ENCODE measurements at places on chromosomes 4 and X.
A peak's percentile ranks its signal among the peaks of the same experiment; 100 is the strongest.

DNA sequence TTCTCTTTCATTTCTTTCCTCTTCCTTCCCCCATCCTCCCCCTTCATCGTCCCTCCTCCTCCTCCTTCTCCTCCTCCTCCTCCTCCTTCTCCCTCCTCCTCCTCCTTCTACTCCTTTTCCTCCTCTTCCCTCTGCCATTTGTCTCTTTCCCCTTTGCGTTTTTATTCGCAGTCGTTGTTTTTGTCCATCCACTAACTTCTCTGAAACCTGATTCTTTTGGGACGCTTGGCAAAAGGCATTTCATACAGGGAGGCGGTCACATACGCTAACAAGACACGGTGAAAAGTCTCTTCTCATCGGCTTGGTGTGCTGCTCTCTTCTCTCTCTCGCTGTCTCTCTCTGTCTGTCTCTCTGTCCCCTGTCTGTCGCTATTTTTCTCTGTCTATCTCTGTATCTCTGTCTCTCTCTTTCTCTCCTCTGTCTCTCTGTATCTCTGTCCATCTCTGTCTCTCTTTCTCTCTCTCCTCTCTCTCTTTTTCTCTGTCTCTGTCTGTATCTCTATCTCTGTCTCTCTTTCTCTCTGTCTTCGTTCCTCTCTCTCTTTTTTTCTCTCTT lies 5.4 kb upstream of the SHOX start:
- DNase-seq: no peak

DNA sequence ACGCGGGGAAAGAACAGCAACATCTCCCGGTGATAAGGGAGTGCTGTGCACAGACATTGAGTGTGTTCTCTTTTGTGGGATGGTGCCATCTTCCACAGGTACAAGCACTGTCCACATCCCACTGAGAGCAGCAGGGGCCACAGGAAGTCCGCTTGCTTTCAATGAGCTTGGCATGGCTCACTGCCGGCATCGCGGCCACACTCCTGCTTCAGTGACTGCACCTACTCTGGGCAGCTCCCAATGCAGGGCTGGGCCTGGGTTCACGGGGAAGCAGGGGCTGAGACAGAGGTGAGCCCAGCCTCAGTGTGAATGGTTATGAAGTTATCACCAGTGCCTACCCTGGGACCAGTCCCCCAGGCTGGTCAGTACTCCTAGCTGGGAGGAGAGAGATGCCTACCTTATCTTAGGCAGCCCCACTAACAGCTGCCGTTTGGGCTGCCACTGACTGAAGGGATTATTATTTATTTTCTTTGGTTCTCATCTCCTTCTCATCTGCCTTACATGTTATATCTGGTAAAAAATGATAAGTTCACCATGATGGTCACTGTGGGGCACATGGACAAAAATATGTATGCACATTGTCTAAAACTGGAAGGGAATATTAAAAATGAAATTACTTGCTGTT lies 99.2 kb downstream of the MGST2 start:
- DNase-seq: no peak

GRCh38 chr4:106201373-106201772 lies 114.6 kb downstream of the TBCK start:
- no peak for DNase-seq

GRCh38 chrX:152817078-152817764 lies 13.3 kb downstream of the CETN2 start:
- peak; percentile 32 for DNase-seq

DNA sequence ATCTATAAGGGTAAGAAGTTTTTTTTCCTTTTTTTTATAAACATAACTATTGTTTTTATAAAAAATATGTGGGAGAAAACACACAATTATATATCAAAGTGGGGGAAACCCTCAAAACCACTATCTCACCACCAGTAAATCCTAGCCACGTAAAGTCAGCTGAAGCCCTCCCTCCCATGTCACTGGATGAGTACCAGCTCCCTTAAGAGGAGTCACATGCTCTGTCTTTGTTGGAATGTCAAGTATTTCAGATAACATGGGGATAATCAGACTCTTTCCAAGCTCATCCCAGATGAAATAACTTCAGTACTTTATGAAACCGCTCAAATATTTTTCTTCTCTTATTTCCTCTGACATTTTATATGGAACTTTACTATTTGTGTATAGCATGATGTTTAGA lies 2.4 kb downstream of the MYOZ2 start:
- DNase-seq: no peak

GRCh38 chr4:94346541-94346940 lies 3.9 kb upstream of the HPGDS start:
- no peak for DNase-seq

- no peak for DNase-seq
Measured at GRCh38 chr4:37892641-37893040, 1.8 kb downstream of the TBC1D1 start.

DNA sequence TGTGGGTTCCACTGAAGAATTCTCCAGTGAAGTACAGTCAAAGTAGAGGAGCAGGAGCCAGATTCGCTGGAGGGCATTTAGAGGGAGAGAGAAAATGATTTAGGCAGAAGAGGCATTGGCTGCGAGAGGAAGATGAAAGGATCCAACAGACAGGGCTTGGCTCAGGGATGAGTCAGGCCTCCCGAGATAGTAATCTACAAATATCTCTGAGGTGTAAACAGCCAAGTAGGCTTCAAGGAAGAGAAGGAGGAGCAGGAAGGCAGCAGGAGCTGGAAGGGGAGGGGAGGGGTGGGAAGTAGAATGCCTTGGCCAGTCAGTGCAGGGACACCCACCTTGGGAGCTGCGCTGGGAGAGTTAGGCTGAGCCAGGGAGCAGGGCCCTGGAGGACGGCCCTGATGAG lies 55.5 kb downstream of the PJA1 start:
- peak; percentile 96 for DNase-seq

Data from ELF-1 (cell line).